Activated CD8-positive, alpha-beta memory T cell treated with anti-CD3 and anti-CD28 coated beads for 48 hours (primary cell): ENCODE measurements at places on chromosomes 5 and 9.

GRCh38 chr9:38047301-38048251 lies 21.5 kb downstream of the SHB start:
- no peak for DNase-seq

DNA sequence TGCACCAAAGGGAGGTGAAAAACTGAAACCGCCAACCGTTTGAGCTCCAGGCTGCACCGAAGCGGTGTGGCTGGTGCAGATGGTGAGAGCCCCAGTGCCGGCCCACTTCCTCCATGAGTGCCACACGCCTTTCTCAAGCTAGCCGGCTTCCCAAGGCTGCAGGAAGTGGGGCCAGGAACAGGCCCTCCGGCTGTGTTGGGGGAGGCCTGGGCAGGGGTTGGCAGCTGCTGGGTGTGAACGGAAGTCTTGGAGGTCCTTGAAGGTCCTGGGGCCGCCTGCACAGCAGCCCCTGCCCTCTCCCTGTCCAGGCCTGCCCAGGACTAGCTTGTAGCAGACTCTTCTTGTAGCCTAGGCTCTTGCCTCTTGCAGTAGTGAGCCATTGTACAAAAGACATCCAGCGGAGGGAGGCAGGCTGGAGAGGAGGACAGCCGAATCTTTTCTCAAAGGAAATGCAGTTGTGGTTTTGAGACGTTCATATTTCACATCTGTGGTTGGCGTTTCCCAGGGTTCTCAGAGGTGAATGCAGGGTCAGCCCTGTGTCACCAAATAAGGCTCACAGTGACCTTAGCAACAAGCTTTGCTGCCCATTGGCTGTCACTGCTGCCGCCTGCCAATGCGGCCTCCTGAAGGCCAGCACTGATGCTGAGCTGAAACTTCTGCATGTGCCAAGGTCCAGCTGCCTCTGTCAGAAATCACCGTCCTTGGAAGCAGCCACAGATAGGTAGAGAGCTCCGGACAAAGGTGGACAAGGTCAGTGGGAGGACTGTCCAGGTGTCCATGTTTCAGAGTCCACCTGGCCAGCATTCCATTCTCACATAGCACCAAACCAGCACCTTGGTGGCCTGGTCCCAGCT lies 23.9 kb downstream of the IRF1 start:
- no peak for DNase-seq

GRCh38 chr5:126645132-126645531 lies 44.4 kb downstream of the PHAX start:
- DNase-seq = no peak

DNA sequence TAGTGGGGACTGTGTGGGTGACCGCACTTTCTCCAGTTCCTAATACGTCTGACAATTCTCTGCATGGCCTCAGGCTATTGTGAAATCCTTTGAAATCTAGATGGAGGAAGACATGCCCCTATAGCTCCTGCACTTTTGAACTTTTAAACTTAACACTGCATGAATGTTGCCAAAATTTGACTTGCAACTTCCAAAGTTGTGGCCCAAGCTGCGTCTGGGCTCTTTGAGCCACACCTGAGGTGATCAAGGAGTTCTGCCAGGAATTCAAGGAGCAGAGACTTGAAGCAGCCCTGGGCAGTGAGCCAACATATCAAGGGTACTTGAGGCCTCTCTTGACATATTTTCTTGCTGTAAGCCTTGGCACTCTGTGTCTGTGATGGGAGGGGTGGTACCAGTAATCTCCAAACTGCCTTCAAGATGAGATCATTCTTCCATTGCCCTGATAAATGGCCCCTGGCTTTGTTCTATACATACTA lies 1336.1 kb upstream of the CDH9 start:
- no peak for DNase-seq

- no peak for DNase-seq
These were observed 72.4 kb downstream of the KIAA0825 start for GRCh38 chr5:94545870-94546625.

DNA sequence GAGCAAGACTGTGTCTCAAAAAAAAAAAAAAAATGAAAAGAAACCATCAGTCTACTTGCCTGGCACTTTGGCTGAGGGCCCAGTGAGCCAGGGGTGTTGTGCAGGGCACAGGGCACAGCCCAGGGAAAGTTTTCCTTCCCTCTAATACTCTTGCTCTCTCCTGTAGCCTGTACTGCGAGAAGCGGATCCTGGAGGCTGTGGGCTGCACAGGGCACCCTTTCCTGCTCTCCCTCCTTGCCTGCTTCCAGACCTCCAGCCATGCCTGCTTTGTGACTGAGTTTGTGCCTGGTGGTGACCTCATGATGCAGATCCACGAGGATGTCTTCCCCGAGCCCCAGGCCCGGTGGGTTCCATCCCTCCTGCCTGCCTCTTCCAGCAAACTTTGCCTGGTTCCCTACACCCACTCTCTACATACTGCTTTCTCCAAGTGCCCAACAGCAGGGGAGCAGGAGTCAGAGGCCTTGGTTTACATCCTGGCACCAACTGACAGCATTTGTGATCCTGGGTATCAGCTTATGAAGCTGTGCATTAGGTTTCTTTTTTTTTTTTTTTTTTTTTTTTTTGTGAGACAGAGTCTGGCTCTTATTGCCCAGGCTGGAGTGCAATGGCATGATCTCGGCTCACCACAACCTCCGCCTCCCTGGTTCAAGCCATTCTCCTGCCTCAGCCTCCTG lies 7.2 kb downstream of the ZDHHC12 start:
- no peak for DNase-seq

DNA sequence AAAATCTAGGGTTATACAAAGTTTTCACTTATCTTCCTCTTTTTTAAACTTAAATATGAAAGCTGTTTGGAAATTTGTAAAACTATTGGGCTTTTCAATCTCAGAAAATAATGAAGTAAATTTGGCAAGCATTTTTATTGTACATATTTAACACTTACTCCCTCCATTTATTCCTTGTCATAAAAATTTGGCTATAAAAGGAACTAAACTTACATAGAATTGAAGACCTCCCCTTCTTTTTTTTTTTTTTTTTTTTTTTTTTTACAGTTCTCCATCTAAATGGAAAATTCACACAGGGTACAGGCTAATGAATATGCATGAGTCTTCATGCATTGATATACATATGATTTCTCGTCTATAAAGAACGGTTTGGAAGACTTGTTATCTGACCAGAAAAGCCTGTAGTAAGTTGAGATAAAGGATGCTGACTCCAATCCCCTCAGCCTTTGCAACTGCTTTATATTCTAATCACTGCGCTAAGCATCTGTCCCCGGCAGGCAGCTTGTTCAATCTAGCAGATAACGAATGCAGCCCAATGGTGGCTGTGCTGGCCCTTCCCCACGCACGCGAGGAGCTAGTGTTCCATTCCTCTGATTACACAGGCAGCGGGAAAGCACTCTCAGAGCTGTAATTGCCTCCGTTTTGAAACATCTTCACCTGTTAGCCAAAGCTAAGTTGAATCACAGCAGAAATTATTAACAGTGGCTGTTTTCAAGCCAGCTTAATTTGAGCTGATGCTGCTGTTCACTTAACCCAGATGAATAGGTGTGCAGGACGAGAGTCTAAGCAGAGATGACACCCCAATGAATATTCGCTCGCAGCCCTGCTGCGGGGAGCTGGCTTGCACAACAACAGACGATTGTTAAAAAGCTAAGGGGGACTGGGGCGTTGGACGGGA lies 453.8 kb upstream of the ZNF608 start:
- DNase-seq = no peak

DNA sequence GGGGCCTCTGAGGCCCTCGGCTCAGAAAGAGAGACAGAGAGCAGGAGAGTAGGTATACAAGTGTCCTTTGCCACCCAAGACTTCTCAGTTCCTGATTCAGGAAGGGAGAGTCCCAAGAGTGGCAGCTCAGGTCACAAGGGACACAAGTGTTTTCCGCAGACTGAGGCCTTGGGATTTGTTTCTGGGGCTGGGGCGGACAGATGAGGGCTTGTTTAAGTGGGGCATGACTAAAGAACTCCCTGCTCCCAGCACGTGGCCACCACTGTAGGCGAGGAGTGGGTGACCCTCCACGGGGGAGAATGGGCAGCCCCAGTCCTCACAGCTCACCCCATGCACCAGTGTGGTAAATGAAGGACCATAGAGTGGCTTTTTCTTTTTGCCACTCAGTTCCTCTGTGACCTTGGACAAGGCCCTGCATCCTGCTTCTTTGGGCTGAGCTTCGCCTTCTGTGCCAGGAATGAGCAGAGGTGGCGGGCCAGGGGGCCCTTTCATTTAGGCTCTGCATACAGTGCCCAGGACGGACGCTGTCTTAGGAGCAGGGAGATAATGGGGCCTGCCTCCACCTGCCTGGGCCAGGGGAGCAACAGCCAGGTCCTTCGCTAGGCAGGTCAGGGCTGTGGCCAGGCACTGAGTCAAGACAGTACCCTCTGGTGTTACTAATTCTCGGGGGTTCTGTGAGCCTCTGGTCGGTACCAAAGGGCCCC lies 50.8 kb downstream of the AMBP start:
- DNase-seq = no peak

DNA sequence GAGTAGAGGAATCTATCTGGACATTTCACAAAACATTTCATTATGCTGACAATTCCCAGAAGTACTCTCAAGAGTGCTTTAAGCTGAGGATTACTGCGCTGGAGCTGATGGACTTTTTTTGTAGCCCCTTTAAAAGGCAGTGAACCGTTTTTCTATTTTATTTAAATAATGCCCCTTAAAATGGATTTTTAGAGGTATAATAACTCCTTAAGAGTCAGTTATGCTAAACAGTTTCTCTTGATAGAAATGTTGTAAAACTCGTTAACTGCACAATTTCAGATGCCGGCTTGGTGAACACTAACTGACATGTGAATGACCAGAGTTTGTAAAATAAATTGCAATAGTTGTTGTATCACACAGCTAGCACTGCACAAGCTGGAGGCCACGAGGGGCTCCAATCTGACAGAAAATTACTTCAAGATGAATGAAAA lies 174.0 kb downstream of the NR2F1-AS1 start:
- no peak for DNase-seq

DNA sequence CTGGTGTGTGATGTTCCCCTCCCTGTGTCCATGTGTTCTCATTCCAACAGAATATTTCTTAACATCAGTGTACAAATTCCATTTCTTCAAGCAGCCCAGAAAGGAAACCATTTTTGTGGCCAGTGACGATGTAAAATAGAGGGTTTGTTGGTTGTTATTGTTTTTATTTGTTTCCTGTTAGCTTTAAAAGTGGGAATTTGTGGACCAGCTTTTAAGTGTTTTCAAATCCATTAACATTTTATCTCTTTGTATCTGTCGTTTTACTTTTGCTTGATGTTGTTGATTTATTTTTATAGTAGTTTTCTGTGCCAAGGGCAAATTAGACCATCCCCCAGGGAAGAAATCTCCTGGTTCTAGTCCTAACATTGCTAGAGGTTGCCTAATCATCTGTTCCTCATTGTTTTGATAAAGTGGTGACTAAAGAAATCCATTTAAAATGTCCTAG lies 100.0 kb downstream of the GDNF start:
- DNase-seq = no peak

- no peak for DNase-seq
These were observed 41.5 kb upstream of the GDNF start for GRCh38 chr5:37881359-37881758.

- no peak for DNase-seq
These were observed 124.4 kb downstream of the SSBP2 start for GRCh38 chr5:81626524-81626923.

- DNase-seq = no peak
These were observed 766.1 kb upstream of the CHD1 start for GRCh38 chr5:99694884-99695283.

GRCh38 chr9:134591082-134591571 lies 50.5 kb upstream of the COL5A1 start:
- DNase-seq = no peak

DNA sequence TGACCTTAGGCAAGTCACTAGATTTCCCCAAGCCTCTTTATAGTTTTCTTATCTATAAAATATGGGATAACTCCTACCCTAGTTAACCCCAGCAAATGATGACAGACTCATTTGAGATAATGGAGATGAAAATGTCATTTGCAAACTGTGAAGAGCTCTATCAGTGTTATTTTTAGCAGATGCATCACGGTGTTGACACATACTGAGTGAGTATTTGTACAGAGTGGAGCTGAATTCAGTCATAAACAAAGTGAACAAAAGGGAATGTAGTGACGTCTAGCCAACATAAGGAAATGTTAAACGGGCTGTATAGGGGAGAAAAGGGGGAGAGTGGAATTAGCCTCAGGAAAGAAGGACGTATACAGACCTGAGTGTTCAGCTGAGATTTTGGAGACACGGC lies 75.9 kb downstream of the NMUR2 start:
- no peak for DNase-seq

DNA sequence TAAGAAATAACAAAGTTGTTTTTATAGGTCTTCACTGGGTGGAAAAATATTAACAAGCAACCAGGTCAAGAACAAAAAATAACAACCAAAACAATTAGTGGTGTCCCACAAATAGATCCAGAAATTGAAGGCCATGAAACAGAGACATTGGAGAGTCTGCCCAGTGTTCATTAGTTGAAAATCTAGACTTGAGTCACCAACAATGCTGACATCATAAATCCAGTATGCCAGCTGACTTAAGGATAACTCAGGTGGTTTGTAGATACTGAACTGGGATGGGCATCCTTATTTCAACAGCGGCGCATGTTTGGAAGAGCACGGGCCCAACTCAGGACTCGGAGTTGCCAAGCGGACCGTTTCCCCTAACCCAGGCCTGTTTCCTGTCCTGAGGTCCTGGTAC lies 80.7 kb upstream of the TNFAIP8 start:
- DNase-seq = no peak
